NCI-H2081 treated with DMSO at 0.1 percent for 48 hours (cell line): ENCODE measurements at places on chromosomes 16 and 17.

GRCh38 chr16:10224850-10225249 lies 42.6 kb upstream of the GRIN2A start:
- no peak for DNase-seq

DNA sequence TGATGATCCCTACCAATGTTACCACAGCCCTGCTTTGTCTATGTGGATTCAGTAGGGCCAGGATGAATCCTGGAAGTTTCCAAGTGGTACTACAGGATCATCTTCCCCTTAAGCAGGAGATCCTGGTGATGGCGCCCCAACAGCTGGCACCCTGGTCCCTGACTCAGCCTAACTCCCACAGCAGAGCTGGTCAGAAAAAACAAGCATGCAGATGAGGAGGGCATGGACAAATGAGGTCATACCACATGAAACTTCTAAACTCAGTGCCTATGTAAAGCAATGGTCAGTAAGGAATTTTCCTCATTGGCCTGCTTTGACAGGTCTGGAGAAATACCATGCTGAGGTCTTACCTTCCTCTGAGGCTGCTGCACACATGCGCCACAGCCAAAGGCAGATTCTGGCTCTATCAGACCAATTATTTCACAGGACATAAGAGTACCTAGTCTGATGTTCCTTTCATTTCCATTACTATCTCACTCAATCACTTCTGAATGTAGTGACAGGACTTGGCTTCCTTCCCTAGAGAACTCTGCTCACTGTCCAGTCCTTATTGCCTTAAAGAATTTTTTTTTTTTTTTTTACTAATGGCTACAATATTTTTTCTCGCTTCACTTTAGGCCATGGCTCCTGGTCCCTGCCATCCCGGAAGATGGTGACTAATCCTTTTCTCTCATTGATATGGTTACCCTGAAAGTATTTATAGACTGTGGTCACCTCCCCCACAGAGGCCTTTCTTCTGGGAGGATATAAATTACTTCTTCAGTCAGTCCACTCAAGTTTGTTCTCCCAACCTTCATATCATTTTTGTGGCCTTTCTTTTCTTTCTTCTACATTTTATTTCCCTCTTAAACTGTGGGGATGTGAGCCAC lies 525.2 kb upstream of the PSMD7 start:
- no peak for DNase-seq

DNA sequence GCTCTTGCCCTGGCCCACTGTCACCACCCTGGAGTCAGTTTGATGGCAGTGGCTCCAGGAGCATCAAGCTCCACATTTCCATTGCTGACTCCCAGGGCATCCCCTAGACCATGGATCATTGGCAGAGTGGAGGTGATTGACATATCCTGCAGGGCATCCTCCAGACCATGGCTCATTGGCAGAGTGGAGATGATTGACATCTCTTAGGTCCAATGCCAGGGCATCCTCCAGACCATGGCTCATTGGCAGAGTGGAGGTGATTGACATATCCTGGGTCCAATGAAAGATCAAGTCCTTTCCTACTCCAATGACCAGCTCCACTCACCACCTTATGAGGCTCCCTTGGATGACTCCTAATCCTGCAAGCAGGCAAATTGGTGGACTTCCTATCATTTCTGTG lies 174.3 kb upstream of the NLRP1 start:
- no peak for DNase-seq

DNA sequence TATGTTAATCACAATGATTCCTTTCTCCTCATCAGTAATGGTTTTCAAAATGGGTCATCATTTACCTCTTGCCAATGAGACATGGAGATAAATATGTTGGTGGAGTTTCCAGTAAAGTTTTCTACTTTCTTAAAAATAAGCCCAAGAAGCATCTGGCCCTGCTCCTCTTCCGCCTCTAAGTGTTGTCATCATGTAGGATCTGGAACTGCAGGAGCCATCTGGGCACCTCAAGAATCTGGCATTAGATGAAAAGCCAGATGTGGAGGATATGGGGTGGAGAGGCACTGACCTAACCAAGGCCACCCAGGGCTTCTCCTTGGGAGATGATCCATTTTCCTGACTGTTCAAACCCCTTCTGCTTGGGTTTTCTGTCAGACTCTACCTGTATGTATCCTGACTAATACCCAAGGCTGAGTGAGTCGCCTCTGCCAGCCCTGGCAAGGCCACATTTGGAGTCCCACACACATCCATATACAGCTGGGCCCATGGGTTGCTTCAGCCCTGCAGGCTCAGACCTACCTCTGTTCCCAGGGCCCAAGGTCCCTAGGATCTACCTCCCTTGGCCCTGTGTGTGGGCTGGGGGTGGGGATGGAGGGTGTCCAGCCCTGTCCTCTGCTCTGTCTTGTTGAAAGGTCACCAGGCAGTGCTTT lies 24.6 kb downstream of the CCDC182 start:
- no peak for DNase-seq

GRCh38 chr17:40487371-40488020 lies 13.9 kb downstream of the TNS4 start:
- DNase-seq, result no peak

DNA sequence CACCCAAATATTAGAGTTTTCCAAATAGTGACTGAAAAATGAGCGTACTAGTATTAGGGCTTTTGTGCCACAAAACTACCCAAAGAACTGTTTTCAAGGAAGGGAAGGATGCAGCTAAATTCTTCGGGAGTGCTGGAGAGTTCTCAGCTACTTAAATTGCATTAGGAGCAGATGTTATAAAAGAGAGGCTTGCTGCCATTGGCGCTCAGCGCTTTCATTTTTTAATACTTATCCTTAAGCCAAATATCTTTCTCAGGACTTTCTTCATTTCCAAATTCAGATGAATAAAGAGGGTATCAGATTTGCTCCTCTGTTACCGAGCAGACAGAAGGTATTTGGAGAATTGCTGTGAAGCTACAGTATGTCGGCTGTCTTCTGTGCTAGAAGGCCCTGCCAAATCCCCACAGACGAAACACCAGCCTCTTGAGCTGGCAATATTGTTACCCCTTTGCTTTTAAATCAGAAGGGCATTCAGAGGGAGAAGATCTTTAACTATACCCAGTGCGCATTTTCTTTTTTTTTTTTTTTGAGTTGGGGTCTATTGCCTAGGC lies 47.2 kb upstream of the CLEC18A start:
- no peak for DNase-seq

GRCh38 chr16:27822996-27823395 lies 240.5 kb downstream of the GSG1L start:
- no peak for DNase-seq

- no peak for DNase-seq
Observed at GRCh38 chr17:60630352-60630751, 30.4 kb downstream of the PPM1D start.

- DNase-seq, result no peak
Observed at GRCh38 chr17:4195306-4195705, 52.3 kb downstream of the CYB5D2 start.

- DNase-seq, result no peak
Observed at GRCh38 chr17:29744121-29744520, 121.4 kb upstream of the CORO6 start.

DNA sequence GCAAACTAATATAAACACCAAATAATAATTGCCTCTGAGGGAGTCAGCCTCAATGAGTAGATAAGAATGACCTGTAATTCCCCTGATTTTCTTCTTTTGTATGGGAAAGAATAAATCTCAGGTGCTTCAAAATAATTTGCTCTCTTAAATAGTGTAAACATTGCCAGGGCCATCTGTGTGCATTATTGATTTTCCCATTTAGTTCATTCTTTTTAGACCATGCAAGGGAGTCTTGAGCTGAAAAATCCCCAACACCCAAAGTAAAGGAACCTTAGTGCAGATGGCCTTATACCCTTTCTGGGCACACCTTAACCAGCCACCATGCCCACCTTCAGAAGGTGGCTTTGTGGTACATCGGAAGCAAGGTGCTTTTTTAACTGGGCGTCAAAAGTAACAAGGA lies 267.2 kb downstream of the TMEM114 start:
- no peak for DNase-seq

- DNase-seq, result no peak
Observed at GRCh38 chr17:54982399-54982798, 13.8 kb downstream of the STXBP4 start.

DNA sequence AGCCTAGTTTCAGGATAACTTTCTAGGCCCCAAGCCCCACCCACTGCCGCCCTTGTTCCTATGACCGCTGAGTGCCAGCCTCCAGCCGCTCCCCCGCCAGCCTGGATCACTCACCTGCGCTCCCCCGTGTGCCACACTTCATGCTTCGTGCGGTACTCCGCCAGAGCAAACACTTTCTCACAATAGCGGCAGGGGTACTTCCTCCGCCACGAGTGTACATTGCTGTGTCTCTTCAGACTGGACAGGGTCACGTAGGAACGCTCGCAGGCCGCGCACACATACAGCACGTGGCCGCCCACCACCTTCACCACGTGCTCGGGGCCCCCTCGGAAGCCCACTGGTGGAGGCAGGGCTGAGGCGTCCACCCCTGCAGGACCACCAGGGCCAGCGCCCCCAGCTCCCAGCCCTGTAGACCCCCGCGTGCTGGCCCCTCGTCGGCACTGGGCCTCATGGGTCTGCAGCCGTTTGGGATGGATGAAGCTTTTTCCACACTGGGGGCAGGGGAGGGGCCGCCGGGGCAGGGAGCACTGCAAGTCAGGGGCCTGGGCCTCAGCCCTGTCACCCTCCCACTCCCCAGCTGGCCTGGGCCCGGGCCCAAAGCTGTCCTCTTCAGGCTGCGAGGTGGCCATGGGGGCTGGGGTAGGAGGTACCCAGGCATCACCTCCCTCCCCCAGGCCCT lies 13.7 kb downstream of the ZBTB4 start:
- no peak for DNase-seq
